ENCODE measurements at places on chromosomes 4 and X. TPM values are rescaled to one million over a fixed set of nuclear protein-coding genes. Genes with fewer than 3 reads are reported as not detected.

Gene F8A2
- not detected for total RNA-seq

Gene ADGRL3
- total RNA-seq, result 1.8 TPM

Gene JADE3
- 6.3 TPM for total RNA-seq

Gene PITX2
- total RNA-seq, result 0.66 TPM

Gene FAM184B
- 0.19 TPM for total RNA-seq

All from esophagus squamous epithelium (tissue), 5 donors.